ENCODE measurements at places on chromosomes 12 and 14.
A peak's percentile ranks its signal among the peaks of the same experiment; 100 is the strongest.

DNA sequence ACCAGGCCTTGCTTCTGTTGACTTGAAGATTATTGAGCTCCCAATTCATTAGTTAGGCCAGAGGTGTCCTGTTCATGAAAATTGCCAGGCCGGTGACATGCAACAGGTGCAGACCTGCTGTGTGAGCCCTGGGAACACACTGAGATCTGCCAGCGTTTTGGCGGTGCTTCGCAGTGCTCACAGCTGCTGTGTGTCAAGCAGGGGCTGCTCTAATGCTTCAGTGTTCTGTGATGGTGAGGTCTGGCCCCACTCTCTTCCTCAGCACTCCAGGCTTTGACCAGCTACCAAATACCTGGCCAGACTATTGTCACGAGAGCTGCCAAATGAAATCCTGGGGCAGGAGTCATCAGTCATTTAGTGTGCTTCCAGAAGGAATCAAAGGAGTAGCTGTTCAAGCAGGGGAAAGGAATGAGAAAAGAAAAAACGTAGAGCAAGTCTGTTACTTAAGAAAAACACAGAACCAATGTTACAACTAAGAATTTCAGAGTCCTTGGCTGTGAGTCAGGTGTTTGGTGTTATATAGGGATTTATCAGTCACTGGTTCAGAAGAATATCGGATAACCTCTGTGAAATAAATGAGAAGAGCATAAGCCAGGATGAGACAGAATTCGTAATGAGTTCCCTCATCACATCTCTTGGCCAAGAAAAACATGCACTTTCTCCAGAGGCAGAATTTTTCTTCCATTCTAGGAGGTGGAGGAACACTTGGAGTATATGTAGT lies 150.8 kb downstream of the FBXL14 start:
- no peak for DNase-seq

DNA sequence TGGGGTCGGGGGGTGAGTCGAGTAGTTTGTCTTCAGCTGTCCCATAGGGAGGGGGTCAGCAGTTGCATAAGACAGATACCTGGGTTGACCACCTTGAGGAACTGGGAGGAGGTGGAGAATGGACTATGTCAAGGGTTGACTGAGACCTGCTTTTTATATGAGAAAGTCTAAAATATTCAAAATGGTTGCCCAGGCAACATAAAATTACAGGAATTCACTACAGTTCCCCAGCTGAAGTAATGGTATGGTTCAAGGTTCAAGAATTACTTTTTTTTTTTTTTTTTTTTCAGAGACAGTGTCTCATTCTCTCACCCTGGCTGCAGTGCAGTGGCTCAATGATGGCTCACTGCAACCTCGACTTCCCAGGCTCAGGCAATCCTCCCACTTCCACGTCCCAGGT lies 5.1 kb upstream of the TCHP start:
- no peak for DNase-seq

- DNase-seq = no peak
These were observed 5.0 kb downstream of the HIF1A start for GRCh38 chr14:61700104-61700886.

DNA sequence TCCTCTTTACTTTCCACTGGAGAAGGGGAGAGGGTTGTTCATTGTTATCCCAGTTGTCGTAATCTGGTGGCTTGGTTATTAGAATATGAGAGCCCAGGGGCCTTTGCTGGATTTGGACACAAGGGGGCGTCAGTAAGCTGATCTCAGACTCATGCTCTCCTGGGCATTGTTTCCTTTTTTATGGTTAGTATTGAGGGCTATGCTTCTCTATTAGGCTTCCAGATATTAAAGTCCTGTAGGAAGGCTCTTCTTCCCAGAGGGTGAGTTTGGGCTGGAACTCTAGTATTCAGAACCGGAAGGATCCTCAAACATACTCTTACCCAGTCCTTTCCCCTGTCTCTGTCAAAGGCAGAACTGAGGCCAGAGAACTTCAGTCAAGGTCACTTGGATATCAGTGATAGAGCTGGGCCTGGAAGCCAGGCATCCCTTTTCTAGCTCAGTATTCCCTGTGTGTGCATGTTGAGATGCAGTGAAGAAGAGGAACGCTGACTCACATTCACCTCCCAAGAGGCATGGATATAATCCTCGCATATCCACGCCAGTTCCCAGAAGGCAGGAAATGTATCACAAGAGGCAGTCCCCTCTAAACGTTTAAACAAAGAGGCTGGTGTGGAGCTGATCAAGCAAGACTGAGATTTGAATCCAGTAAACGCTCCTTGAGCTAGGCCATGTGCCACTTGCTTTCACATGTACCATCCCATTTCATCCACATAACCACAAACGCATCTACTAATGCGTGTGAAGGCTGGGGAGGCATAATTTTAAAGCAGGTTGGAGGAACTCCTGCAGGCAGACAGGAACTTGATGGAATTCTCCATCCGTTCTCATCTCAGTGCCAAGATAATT lies 41.6 kb downstream of the UBE3B start:
- peak; percentile 8 for DNase-seq

DNA sequence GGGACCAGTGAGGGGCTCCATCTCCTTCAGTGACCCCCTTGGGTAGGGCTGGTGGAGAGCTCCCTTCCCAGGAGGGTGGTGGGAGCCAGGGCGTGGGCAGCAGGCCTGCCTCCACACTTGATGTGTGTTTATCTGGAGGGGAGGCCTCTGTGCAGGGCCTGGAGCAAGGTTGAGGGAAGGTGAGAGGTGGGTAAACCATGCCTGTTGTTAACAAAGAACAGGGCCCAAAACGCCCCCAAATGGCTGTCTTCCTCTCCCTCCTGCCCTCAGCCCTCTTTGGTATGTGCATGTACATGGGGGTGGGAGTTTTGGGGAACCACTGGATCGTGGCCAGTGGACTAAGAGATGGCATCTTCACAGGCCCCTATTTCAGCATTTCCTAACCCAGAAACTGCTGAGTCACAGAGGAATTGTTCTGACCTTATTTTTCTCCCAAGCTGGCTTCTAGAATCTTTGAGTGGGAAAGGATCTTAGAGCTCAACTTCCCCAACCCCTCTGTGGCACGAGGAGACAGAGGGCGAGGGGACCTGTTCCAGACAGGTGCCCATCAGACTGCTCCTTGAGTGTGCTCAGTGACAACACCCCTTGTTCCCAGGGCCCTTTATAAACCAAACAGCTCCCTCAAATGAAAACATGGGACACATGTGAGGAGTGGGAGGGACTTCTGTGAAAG lies 3.6 kb downstream of the SLC48A1 start:
- no peak for DNase-seq

DNA sequence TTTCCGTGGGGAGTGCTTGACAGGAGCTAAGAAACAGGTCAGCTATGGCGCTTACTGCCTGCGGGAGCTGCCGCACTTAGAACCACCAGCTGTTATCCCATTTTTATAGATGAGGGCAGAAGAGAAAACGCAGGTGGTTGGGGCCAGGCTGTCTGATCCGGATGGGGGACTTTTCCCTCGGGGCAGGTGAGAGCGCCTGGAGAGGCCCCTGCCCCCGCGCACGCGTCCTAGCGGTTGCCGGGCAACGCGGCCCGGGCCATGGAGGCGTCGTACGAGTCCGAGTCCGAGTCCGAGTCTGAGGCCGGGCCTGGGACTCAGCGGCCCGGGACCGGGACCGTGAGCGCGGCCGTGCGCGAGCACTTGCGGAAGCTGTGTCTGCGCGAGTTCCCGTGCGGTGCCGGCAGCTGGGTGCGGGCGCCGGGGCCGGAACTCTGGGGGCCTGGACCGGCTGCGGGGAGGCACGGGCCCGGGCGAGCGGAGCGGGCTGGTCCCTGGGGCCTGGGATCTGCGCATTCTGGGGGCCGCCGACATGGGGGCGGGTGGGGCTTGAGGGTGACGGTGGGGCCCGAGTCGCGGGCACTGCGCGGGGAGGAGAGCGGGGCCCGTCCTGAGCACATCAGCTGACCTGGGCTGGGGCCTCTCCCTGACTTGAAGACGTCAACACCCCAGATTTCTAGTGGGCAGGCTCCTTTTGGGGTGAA lies at the start of gene LRRC43:
LRRC43 (plus strand) TSS at position 237 of the 701 bp plus-strand sequence; CDS start at position 259, 22 bp downstream.
- no peak for DNase-seq

GRCh38 chr14:33646692-33647260 lies 304.1 kb downstream of the EGLN3 start:
- no peak for DNase-seq

DNA sequence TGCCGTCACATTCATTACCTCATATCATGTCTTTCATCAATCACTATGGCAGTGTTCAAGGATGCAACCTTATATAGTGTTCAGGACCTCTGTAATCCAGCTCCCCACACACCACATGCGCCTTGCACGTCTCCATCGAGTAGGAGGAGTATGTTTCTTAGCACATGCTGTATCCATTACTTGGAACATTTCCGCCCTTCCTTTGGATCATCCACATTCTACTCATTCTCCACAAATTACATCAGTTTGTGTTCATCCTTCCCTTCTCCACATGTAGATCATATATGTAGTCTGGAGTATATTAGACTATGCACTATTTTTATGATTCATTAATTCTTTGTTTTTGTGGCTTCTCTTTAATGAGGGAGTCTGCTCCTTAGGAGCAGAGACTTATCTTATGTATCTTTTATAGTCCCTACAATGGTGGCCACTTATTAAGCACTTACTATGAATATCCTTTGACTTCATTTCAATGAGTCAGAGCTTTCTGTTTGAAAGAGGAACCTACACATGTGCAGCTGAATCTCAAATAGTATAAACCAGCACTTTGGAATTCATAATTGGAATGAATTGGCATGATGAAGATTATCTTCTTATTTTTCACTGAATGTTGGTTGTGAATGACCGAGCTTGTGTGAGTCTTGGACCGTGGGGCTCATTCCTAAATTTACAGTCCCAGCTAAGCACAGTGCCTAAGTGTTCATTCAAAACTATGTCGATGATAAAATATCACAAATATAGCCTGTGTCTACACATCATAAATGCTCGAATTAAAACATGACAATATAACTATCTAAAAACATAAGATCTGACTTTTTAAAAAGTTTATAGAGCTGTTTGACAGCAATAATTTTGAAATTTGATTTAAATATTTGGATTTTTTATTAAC lies 30.2 kb upstream of the NPAS3 start:
- DNase-seq = no peak

DNA sequence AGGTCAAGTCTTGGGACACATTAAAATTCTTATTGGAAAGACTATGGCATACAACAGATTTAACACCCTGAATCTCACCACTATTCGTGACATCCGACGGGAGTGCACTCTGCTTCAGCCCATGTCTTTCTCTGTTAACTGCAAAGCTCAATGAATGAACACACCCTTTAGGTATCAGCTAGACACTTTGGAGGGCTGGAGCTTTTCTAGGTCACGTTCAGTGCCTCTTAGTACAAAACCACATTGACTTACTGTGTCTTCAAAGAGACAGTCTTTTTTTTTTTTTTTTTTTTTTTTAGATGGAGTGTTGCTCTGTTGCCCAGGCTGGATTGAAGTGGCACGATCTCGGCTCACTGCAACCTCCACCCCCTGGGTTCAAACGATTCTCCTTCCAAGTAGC lies 80.6 kb downstream of the GLT1D1 start:
- no peak for DNase-seq

DNA sequence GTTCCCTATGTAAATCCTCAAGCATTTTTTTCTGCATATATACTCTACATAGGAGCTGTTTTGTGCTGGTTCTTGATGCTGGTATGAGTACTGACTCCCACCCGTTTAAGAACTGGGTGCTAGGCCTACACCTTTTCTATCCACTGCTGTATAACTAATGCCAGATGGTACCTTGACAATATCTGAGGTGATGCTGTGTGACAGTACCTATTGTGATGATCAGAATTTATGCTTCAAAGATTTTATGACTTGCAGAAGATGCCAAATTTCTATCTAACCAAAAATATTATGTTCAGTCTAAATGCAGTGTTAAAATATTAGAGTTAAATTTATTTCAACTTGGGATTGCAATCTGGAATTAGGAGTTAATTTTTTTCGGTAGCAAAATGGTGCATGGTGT lies 272.3 kb upstream of the NOVA1 start:
- no peak for DNase-seq

DNA sequence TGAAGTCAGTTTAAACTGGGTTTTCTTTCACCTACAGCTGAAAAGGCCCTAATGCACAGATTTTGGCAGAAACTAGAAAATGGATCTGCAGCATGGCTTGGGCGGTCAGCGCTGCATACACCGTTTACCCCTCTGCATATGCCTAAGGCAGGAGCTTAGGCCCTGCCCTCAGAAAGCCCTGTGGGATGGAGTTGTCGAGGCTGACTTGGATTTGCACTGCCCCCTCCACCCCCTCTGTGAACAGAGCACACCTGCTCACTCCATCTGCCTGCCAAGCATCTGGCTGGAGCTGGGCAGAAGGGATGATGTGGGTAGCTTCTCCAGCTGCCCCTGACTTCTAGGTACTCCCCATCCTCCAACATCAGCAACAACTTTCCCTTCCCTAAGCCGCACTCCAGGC lies 41.9 kb downstream of the TTC7B start:
- no peak for DNase-seq

GRCh38 chr12:6827437-6827911 lies 733 bp upstream of the P3H3 start:
- DNase-seq = no peak

GRCh38 chr12:96378319-96378718 lies 21.9 kb downstream of the CDK17 start:
- no peak for DNase-seq

DNA sequence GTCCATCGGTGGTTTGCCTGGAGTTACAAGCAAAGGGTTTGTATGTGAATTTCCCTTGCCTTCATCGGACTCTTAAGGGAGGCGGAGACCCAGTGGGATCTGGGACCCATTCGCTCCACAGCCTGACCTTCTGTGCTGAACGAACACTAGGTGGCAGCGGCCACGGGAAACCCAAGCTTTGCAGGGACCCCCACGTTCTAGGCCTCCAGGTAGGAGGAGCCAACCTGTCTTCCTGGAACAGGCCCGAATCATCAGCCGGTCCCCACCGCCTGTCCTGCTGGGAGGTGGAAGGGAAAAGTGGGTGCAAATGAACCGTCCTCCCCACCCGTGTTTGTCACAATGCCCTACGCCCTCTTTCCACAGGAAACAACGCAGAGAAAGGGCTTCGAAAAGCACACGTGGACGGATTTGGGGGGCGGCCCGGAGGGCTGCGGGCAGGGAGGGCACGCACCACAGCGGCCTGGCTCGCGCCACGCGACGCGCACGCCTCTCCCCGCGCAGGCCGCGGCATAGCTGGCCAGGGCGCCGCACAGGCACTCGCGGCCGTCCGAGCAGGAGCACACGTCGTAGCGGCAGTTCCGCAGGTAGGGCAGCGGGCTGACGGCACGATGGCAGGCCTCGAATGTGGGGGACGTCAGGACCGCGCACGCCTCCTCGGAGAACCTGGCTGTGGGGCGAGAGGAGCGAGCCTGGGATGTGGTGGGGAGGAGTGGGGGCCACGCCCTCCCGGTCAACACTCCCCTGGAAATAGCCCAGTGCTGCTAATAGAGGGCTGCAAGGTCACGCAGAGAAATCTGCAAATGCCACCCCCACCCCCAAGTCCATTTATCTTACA lies 67.8 kb downstream of the VWF start:
- no peak for DNase-seq

GRCh38 chr12:127119600-127120140 lies 1147.3 kb upstream of the TMEM132C start:
- DNase-seq = no peak

GRCh38 chr12:71183018-71183417 lies 25.2 kb upstream of the TSPAN8 start:
- DNase-seq = no peak

GRCh38 chr14:25055992-25056687 lies 6.2 kb upstream of the STXBP6 start:
- no peak for DNase-seq

All from stimulated activated CD8-positive, alpha-beta memory T cell treated with anti-CD3 and anti-CD28 coated beads, Interleukin-15, amount 100 ng/mL, for 24 hours (primary cell).